ENCODE measurements at places on chromosomes 1 and 21.

DNA sequence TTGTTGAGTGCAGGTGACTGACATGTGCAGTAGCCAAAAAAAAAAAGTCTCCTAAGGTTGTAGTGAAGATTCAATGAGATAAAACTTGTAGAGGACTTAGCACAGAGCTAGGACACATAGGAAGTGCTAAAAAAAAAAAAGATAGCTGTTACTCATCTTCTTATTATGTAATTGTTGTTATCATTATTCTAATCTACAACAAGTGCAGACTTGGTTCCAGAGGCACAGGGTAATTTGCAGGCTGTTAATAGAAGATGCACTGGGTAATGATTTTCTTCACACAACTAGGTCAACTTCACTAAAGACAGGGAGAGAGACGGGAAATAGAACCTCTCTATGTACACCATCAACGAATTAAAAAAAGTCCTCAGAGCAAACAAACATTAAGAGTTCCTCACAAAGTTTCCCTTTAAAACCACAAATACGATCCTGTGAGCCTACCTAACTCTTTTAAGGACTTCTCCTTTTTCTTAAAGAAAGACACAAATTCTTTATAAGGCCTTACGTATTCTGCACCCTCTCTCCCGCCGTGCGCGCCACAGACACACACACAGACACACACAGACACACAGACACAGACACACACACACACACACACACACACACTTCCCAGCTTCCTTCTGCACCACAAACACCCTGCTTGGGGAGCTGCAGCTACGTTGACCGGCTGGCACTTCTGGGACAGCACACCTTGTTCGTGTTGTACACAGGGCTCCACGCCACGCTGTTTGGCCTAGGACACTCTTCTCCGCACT is 49.8 kb upstream of the GADD45A start:
- no peak for DNase-seq

- peak; percentile 40 for DNase-seq
Observed at GRCh38 chr21:44874497-44875315, 1.2 kb upstream of the PTTG1IP start.

GRCh38 chr1:36115200-36115669 is 9.8 kb downstream of the COL8A2 start:
- DNase-seq, result no peak

DNA sequence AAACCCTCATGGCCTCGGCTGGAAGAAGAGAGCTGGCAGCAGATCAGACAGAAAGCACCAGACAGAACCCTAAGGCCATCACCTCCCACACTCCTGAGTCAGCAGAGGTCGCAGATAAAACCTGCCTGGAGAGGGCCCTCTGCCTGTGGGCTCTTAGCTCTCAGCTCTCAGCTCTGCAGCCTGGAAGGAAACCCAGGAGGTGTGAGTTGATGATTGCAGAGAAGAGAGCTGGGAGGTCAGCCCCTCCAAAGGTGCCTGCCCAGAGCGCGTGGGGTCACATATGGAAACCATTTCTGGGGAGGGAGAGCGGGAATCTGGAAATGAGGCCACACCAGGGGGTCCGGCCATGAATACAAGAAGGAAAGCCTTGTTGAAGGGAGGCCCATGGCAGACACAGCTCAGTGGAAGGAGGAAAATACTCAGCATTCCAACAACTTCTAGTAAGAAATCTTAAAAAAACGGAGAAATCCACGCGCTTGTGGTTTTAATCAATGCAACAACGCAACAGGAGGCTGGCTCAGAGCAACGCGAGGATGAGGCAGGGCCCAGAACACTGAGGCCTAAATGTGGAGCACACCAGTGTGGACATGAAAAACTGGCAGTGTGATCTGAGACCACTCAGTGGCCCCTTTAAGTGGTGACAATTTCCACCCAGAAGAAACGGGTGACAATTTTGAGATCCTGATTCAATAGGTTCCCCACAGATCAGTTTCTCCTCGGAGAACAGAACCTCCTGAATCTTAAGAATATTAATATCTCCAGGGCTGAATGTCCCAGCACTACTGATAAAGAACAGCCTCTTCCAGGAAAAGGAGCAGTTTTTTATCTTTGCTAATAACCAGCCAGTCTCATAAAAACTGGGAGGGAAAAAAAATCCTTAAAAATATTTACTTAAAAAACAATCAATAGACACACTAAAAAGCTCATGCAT is 45.7 kb downstream of the PSMG1 start:
- no peak for DNase-seq

- DNase-seq, result no peak
Observed at GRCh38 chr1:223765036-223765718, 52.8 kb downstream of the CAPN2 start.

- no peak for DNase-seq
Observed at GRCh38 chr1:219085988-219086387, 87.7 kb upstream of the LYPLAL1 start.

GRCh38 chr1:220207411-220207810 is 64.8 kb downstream of the RAB3GAP2 start:
- no peak for DNase-seq
